Activated T-cell treated with anti-CD3 and anti-CD28 coated beads, Interleukin-2, amount 50 U/mL, for 72 hours (primary cell): ENCODE measurements at places on chromosomes 6 and 20.

DNA sequence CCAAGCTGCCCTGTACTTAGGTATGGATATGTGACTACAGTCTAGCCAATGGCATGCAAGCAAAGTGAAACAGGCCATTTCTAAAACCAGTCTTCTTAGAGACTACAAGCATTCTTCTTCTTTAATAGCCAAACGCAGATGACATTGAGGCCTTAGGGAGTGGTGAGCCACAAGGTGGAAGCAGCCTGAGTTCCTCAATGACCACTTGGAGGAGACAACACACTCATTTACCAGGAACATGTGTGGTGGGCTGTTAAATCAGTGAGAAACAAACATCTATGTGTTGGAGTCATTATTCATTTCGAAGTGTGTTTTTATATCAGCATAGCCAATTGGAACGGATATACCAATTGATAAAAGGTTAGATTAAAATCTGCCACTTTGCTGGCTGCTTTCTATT, 122.0 kb downstream of the GFRAL start:
- H3K27ac ChIP-seq: no peak overlapping the region
- H3K27me3 ChIP-seq: no peaks in the 10 kb centered on the region
- H3K4me1 ChIP-seq: no peaks in the 10 kb centered on the region

DNA sequence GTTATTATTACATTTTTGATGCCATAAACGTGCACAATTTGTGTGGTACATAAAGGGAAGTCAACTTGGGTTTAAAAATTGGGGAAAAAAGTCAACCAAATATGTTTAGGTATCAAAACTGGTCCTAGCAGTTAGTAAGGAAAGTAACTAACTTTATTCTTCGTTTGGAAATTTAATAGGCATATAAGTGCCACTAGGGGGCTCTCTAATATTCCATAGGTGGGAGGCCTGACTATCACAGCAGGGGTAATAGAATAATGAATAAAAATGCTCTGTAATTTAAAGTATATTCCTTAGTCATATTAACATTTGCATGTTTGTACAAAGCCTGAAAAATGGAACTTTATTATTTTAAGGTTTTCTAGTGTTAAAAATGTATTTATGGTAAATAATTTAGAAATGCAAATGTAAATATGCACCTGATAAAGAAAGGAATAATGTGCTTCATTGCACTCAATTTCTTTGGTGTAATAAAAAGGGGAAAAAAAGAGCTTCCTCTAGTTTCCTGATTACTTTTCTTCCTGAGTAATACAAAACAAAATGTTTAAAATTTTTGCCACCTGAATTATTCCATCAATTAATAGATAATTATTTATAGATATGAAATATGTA, 125.7 kb upstream of the HDAC2 start:
- no peak overlapping the region for H3K4me3 ChIP-seq
- peaks cover 15% of the 10 kb centered on the region for H3K27me3 ChIP-seq

- H3K36me3 ChIP-seq: no peaks in the 10 kb centered on the region
- DNase-seq: no peak
- peaks cover 18% of the 10 kb centered on the region for H3K4me1 ChIP-seq
- no peaks in the 10 kb centered on the region for H3K27me3 ChIP-seq
- H3K4me3 ChIP-seq: no peak overlapping the region
Measured at GRCh38 chr6:18207438-18207837, 52.2 kb downstream of the KDM1B start.

GRCh38 chr20:4770026-4770425, 48.3 kb downstream of the PRND start:
- no peak overlapping the region for H3K4me3 ChIP-seq
- peaks cover 15% of the 10 kb centered on the region for H3K36me3 ChIP-seq
- H3K27me3 ChIP-seq: no peaks in the 10 kb centered on the region
- no peak overlapping the region for H3K27ac ChIP-seq
- no peak for DNase-seq

DNA sequence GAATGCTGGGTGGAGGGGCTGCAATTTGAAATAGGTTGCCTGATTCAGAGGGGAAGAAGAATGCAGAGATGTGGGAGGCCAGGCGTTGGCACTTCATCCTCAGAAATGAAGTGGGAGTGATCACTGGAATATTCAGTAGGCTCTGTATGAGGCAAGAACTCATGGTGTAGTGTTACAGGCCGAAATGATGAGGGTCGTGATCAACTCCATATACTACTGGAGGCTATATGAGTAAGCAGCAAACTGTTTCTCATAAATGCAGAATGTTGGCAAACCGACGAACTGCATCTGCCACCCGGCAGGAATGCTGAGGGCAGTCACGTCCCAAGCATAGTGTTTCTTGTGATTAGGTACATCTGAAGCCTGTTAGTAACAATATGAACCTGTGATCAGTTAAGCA, 12.7 kb downstream of the KCNS1 start:
- H3K27ac ChIP-seq: no peak overlapping the region
- H3K4me3 ChIP-seq: no peak overlapping the region
- DNase-seq: no peak
- H3K36me3 ChIP-seq: peaks cover 5% of the 10 kb centered on the region
- no peaks in the 10 kb centered on the region for H3K4me1 ChIP-seq
- H3K27me3 ChIP-seq: no peaks in the 10 kb centered on the region

GRCh38 chr6:35442693-35443092, 9.4 kb upstream of the FANCE start:
- H3K4me1 ChIP-seq: peaks cover 6% of the 10 kb centered on the region
- H3K27ac ChIP-seq: no peak overlapping the region

- no peaks in the 10 kb centered on the region for H3K27me3 ChIP-seq
- DNase-seq: no peak
- peaks cover 8% of the 10 kb centered on the region for H3K4me1 ChIP-seq
- H3K27ac ChIP-seq: no peak overlapping the region
Measured at GRCh38 chr6:109260701-109261100, 121.6 kb downstream of the CD164 start.

DNA sequence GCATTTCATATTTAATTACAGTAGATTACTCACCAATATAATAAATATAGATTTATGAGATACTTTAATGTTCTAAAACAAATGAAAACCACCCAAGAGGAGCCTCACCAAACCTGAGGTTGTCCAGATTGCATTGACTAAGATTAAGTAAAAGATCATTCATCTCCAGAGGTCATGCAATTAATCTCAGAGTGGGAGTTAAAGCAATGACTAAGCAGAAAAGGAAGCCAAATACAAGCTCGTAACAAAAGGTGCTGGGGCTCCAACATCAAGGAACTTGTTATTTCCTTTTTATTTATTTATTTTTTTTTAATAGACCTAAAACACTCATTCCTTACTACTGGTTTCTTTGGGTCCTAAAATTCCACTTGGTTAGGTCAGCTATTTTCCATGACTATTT, 57.7 kb downstream of the RSPO3 start:
- DNase-seq: no peak
- no peak overlapping the region for H3K4me3 ChIP-seq
- H3K4me1 ChIP-seq: no peaks in the 10 kb centered on the region
- H3K27me3 ChIP-seq: peaks cover 18% of the 10 kb centered on the region
- no peak overlapping the region for H3K27ac ChIP-seq
- no peaks in the 10 kb centered on the region for H3K36me3 ChIP-seq

DNA sequence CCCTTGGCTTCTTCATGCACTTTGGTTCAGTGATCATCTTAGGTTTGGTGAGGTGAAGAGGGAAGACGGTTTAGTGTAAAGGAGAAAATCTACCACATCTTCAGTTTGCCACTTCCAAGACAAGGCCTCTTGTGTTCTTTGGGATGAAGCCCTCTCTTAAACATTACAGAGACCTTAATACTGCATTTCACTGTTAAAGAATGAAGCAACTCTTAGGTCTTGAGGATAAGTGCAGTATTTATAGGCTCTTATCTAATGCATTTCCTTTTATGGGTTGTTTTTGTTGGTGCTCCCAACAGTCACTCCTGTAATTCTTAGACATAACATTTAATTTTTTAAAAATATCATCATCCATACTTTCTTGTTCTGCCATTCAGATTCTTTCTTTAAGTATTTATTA, 139.9 kb upstream of the LAMP5 start:
- H3K4me3 ChIP-seq: no peak overlapping the region
- no peaks in the 10 kb centered on the region for H3K27me3 ChIP-seq
- H3K27ac ChIP-seq: no peak overlapping the region
- no peak for DNase-seq
- H3K4me1 ChIP-seq: no peaks in the 10 kb centered on the region
- no peaks in the 10 kb centered on the region for H3K36me3 ChIP-seq

GRCh38 chr6:124795643-124796463, 166.4 kb upstream of the RNF217 start:
- no peak overlapping the region for H3K27ac ChIP-seq
- H3K4me3 ChIP-seq: no peak overlapping the region
- H3K4me1 ChIP-seq: no peaks in the 10 kb centered on the region
- H3K36me3 ChIP-seq: no peaks in the 10 kb centered on the region
- DNase-seq: no peak

DNA sequence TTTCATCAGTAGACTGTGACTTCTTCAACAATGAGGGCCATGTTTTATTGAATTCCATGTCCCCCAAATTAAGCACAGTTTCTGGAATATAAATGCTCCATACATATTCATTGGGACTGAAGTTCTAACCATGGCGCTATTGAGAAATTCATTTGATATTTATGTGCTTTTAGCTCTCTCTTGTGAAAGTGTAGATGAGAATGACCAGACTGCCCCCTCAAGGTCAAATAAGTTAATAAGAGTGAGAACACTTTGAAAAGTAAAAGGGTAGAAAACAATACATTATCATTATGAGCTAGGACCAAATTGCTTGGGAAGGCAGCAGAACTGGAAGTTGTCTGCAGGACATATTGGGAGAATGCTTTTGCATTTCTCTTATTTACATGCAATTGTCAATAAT, 597.9 kb downstream of the EPM2A start:
- no peak for DNase-seq
- peaks cover 2% of the 10 kb centered on the region for H3K27me3 ChIP-seq
- H3K4me1 ChIP-seq: no peaks in the 10 kb centered on the region
- no peaks in the 10 kb centered on the region for H3K36me3 ChIP-seq
- no peak overlapping the region for H3K4me3 ChIP-seq
- no peak overlapping the region for H3K27ac ChIP-seq

DNA sequence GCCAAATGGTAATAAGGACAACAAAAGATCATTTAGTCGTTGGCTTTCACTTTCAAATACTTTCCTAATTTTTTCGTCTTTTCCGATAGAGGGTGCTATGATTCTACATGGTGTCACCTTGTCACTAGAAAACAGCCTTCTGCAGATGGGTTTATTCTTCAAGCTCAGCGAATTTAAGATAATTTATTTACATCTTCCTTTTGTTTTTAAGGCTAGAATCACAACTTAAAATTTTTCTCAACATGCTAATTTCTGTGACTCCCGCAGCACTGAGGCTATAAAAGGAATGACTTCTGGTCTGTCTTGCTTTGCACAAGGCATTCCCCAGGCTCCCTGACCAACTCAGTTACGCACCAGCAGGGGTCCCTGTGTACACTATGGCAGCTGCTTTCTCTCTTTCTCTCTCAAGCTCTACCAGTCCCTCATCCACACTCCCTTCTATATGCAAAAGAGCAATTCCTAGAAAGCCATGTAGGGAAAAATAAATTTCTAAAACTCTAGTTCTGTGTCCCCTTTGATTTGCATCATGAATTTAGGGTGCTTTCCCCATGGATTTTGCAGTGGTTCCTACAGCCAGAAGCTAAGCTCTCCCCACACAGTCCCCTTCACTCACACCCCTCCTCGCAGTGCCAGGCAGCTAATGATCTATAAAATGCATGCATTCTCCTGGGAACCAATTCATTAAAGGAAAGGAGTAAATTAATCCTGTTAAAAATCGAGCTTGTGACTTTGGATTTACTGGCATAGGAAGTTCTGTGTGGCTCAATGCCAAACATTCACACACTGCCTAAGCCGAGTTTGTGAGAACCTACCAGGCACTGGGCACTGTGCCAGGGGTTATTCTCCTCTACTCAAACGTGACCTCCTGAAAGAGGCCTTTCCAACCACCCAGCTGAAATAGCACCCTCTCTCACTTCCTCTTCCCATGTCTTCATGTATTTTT, 74.5 kb downstream of the DCDC2 start:
- DNase-seq: peak; percentile 47
- peak overlapping the region; percentile 54 for H3K4me3 ChIP-seq
- H3K27me3 ChIP-seq: peaks cover 10% of the 10 kb centered on the region
- H3K36me3 ChIP-seq: no peaks in the 10 kb centered on the region
- no peak overlapping the region for H3K27ac ChIP-seq

DNA sequence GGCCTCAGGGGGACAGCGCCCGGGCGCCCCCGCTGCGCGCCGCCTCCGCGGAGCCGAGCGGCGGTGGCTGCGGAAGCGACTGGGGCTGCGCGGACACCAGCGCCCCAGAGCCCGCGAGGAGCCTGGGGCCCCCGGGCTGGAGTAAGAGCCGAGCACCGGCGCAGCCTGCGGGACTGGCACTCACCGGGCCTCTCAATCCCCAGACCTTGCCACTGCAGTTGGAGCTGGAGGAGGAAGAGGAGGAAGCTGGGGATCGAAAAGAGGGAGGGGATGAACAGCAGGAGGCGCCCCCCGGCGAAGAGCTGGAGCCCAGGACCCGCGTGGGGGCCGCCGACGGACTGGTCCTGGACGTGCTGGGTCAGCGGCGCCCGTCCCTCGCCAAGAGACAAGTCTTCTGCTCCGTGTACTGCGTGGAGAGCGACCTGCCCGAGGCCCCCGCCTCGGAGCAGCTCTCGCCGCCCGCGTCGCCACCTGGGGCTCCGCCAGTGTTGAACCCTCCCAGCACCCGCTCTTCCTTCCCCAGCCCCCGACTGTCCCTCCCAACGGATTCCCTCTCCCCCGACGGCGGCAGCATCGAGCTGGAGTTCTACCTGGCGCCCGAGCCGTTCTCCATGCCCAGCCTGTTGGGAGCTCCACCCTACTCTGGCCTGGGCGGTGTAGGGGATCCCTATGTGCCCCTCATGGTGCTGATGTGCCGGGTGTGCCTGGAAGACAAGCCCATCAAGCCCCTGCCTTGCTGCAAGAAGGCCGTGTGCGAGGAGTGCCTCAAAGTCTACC, 590 bp downstream of the RNF217 start:
- peaks cover 38% of the 10 kb centered on the region for H3K4me1 ChIP-seq
- peaks cover 64% of the 10 kb centered on the region for H3K27me3 ChIP-seq
- H3K27ac ChIP-seq: no peak overlapping the region
- DNase-seq: peak; percentile 25
- peaks cover 4% of the 10 kb centered on the region for H3K36me3 ChIP-seq
- peak overlapping the region; percentile 83 for H3K4me3 ChIP-seq

- DNase-seq: peak; percentile 58
- H3K4me3 ChIP-seq: peak overlapping the region; percentile 98
- H3K36me3 ChIP-seq: peaks cover 5% of the 10 kb centered on the region
- H3K27me3 ChIP-seq: no peaks in the 10 kb centered on the region
- peaks cover 74% of the 10 kb centered on the region for H3K4me1 ChIP-seq
Measured at GRCh38 chr6:137970368-137970767, 103.3 kb downstream of the TNFAIP3 start.

- H3K27ac ChIP-seq: peak overlapping the region; percentile 38
- no peaks in the 10 kb centered on the region for H3K36me3 ChIP-seq
- peak; percentile 52 for DNase-seq
- no peak overlapping the region for H3K4me3 ChIP-seq
Measured at GRCh38 chr6:87393026-87393622, 14.6 kb upstream of the CFAP206 start.
